ENCODE measurements at places on chromosomes 12 and 14. TPM values are rescaled to one million over a fixed set of nuclear protein-coding genes. Genes with fewer than 3 reads are reported as not detected.

The TMEM179 gene
- total RNA-seq = 0.84 TPM

The GUCY2C gene
- not detected for total RNA-seq

The C12orf56 gene
- total RNA-seq = 10.0 TPM

DNA sequence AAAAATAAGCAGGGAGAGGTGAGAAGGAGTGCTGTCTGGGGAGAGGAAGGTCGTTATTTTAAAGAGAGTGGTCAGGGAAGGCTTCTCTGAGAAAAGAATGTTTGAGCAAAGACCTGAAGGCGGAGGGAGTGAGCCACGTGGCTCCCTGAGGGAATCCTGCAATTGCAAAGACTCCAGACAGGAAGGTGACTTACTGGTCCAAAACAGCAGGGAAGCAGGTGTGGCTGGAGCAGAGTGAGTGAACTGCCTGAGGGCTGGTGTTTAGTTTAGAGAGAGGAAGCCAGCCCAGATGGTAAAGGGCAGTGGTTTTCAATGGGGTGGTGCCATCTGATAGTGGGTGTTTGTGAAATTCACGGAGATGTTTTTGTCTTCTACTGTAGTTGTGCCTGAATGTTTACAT, 58.8 kb upstream of the LTA4H start:
- DNase-seq = no peak

DNA sequence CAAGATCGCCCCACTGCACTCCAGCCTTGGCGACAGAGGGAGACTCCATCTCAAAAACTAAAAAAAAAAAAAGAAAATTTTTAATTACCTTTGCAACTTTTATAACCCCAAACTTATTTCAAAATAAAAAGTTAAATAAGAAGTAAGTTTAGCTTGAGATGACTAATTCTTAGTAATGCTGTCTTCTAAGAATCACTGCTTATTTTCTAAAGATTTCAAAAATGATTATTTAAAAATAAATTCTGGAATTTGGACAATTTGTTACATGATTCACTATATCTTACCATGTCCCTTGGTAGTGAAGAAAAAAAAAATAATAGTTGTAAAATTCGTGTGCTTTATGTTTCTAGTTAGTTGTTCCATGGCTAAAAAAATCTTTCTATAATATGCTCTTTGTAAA, 11.6 kb upstream of the HECTD1 start:
- no peak for DNase-seq

DNA sequence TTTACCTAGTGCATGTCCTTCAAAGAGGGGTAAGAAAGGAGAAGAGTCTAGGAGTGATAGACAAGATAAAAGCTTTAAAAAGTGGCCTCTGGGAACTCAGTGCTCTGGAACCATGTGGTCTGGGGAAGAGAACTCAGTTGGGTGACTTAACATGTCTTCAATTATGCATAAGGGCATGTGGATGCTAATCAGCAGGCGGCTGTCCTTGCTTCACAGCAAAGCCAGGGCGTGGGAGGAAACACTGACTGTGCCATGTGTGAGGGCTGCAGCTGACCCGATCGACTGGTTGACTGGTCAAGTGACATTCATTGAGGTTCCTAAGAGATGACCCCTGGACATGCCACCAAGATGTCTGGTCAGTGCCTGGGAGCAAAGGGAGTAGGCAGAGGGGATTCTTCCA, 1053.8 kb downstream of the BCL11B start:
- DNase-seq = no peak

- DNase-seq = no peak
These were observed 47.4 kb downstream of the SUSD6 start for GRCh38 chr14:69658664-69659261.

The IRAK3 gene
- total RNA-seq = 31.6 TPM

The FSCB gene
- total RNA-seq = 0.42 TPM

- DNase-seq = no peak
These were observed 24.6 kb downstream of the DICER1 start for GRCh38 chr14:95132760-95133159.

- DNase-seq = no peak
These were observed 424.4 kb upstream of the LMO3 start for GRCh38 chr12:17030338-17030737.

DNA sequence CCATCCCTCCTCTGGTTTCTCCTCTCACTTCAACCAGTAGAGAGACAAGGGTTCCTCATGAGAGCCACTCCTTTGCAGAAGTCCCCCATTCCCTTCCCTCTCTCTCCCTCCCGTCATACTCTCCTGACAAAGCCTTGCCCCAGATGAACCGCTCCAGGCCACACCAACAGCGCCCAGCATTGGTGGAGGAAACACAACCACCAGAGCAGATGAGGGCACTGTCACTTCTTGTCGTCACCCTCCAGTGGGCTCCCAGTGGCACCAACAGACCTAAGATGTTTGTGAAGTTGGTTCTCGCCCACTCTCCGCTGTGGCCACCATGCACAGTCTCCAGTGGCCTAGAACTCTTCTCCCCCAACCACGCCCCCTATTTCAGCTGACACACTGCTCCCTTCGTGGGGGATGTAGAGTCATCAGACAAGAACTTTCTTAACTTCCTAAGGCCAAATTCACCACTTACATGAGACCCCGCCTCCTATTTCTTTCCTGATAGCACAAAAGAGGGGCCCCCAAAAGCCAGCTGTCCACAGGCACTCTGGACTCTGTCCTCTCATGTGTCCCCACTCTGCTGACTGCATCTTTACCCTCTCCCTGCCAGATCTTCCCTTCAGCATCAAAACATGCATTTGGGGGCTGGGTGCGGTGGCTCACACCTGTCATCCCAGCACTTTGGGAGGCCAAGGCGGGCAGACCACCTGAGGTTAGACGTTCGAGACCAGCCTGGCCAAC, 29.2 kb upstream of the PLEKHG6 start:
- no peak for DNase-seq

DNA sequence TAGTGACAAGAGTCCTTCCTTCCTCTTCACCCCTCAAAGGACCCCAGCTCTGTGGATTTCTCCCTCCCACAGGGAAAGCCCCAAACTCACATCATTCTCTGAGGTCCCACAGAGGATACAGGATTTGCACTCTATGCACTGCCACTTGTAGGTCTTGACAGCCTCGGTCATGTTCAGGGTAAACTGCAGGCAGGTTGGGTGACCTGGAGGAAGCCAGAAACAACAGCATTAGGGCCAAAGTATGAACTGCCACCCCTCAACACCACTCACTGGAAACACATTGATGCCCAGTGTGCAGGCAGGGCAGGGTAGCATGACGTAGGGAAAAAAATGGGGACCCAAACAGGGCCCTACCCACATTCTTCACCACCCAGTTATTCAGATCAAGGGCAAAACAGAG, 264.4 kb downstream of the DPF3 start:
- DNase-seq = no peak

The ERGIC2 gene
- total RNA-seq = 20.7 TPM

The SMIM41 gene
- 28.0 TPM for total RNA-seq

DNA sequence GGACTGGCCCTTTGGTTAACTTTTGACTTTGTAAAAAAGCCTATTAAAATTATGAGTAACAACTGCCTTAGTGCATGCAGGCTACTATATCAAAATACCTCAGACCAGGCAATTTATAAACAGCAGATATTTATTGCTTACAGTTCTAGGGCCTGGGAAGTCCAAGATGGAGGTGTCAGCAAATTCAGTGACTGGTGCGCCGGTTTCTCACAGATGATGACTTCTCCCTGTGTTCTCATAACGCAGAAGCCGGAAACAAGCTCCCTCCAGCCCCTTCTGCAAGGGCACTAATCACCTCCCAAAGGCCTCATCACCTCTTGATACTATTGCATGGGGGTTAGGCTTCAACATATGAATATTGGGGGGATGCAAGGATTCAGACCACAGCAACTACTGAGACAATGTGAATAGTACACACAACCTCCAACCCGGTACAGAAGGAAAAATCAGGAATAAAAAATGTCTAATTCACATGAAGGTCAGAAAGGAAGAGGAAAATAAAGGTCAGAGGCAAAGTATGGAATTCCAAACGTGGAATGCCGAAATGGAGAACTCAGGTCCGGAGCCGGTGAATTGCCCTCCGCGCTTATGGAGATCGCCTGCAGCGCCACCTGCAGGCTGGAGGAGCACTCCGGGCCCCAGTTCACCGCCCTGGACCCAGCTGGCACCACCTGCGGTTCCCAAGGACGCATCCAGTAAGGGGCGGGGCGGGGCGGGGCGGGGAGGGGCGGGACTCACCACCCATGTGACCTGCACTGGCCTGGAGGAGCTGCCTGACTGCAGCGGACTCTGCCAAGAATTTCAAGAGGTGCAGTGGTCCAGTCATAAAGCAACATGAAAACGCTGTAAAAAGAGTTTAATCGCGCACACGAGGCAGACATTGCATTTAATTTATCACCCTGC, 203.4 kb downstream of the KIF26A start:
- no peak for DNase-seq

DNA sequence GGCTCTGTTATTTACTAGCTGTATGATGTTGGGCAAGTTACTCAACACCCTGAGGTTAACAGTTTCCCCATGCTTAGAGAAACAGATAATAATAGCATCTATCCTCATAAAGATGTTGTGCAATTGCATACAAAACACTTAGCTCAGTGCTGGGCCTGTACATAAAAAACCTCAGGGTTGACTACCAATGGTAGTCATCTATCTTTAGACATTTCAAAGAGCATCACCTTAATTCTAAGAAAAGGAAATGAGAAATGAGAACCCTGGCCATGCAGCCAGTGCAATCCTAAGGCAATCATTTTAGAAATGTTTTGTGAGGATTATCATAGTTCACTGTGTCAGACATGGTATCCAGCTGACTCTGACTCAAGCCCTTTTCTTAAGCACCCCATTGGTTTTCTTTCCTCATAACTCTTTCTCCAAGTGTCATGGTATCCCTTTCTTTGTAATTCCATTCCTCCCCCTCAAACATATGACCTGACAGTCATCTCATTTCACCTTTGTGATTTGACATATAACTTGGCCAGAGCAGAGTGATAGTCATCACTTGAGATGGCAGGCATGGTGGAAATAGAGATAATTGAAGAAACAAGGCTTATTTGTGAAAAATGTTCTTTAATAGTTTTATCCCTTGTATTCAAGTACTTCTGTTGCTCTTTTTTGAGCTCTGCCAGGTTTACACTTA, 29.5 kb upstream of the OSBPL8 start:
- DNase-seq = no peak

GRCh38 chr12:19030603-19031002, 98.9 kb upstream of the PLEKHA5 start:
- DNase-seq = no peak

DNA sequence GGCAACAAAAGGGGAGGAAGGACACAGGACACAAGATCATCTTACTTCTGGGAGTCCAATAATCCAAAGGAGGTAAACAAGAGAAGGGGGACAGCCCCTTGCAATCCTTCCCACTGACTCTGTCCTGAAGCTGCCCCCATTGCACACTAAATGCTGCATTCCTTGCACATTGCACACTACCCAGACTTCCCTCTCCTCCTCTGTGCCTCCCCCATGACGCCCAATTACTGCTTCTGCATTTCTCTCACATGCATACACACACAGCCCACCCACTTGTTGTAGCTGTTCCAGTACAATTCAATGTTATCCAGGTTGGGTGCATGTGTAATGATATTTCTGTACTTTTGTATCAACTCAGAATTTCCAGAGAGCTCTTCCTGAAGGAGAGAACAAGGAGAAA, 5.5 kb downstream of the NDRG2 start:
- no peak for DNase-seq

DNA sequence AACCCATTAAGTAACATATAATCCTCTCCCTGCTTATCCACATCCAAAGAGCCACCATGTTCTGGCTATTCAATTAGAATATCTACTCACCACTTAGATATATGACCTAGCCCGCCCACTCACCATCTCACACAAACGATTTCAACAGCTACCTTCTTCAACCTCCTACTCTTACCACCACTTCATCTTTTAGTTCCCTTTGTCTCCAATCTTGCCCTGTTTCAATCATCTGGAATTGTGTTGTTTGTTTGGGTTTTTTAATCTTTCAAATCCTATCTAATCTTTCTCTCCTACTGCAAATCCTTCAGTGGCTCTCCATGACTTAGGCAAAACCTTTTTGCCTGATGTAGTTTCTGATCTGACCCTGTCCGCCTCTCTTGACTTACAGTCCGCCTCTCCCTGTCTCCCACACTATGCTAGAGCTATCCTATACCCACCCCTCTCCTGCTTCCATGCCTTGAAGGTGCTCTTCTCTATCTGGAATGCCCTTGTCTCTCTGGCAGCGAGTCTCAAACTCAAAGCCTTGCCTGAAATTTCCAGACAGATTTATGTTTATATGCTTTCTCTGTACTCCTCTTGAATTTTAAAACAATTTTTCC, 161.0 kb upstream of the CRY1 start:
- no peak for DNase-seq
